DMS79 treated with DMSO at 0.1 percent for 48 hours (cell line): ENCODE measurements at places on chromosomes 11 and 22.

DNA sequence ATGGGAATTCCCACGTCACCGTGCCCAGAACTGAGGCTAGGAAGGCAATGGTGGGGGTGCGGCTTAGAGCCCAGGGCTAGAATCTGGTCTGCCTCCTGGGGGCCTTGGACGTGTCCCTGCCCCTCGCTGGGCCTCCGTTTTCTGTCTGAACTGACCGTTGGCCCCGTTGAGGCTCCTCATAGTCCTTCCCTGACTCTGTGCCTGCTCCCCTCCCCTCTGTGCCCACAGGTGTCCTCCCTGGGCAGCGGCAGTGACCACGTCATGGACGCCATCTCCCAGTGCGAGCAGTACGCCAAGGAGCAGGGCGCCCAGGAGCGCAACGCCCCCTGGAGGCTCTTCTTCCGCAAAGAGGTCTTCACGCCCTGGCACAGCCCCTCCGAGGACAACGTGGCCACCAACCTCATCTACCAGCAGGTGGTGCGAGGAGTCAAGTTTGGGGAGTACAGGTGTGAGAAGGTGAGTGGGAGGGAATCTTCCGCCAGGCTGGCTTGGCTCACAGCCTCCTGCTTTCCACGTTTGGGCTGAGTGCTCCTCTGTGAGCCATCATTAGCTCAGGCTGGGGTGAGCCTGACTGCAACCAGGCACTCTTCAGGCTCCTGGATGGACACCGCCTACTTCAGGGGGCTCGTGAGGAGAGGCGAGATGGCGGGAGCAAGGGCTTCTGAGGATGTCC is 63.9 kb downstream of the MYO7A start:
- DNase-seq, result no peak

GRCh38 chr11:100810146-100810545 is 123.1 kb downstream of the ARHGAP42 start:
- no peak for DNase-seq

DNA sequence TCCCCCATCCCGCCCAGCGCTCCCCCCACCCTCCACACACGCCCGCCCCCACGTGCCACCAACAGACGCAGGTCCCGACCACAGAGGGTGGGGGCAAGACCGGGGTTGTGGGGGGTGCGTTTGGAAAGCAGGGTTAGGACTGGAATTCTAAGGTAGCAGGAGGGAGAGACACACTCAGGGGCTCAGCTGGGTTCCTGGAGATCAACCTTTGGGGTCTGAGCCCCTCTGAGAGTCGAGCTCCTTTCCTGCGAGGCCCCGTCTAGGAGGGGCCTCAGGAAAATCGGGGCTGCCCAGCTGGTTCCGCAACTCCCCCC is 429 bp downstream of the PGGHG start:
- no peak for DNase-seq

DNA sequence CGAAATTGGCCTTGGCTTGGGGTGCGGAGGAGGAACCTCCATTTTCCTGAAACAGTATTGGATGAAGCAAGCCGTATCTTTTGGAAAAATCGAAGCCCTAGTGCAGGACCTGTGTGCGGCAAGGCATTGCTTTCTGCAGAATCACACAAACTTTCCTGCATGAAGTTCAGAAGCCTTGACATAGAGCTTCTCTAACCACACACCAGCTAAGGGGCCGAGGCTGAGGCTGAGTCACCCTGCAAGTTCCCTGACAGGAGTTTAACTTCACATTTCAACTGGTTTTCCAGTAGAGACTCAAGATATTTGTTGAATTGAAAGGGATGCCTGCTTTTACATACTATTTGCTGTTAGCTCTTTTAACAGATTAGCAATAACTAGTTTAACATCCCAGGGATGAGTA is 67.8 kb downstream of the TCF20 start:
- no peak for DNase-seq
